ENCODE measurements at places on chromosomes 4 and X.

DNA sequence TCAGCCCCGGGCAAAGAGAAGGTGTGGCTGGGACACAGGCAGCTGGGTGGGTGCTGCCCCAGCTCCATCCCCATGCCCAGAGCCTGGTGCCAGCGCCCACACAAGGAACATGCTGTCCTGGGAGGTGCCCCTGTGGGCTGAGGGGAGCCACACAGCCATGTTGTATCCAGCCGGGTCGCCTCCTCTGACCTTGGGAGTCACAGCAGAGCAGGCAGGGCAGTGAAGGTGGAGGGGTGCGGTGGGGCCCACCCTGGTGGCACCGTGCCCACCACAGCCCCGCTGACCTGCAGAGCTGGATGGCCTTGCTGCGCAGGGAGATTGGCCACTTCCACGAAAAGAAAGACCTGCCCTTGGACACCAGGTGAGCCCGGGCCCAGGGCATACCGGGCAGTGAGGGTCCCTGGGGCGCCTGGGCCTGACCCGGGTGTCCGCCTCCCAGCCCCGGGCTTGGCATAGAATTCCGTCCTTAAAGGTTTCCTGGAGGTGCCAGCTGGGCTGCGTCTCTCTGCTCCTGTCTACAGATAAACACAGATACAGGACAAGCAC, 18.7 kb upstream of the ADD1 start:
- DNase-seq: no peak

DNA sequence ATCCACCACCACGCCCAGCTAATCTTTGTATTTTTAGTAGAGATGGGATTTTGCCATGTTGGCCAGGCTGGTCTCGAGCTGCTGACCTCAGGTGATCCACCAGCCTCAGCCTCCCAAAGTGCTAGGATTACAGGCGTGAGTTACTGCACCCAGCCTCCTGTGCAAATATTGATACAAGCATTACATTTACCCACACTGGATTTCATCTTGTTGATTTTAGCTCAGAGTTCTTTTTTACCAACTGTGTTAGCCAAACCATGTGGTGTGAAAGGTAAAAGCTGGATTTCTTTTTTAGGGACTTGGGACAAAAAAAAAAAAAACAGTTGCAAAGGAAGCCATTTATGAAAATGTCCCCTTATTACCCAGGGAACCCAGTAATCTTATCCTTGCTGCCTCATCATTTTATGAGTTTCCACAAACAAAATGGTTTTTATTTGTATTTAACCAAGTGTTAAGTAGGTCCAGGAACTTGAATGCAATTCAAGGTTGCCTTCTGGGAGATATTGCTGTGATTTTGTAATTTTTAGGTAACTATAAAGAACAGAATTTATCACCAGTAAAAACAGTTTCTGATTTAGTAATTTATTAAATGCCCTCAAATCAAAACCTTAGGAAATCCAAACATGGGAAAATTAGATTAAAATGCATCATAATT, 202.5 kb downstream of the PALLD start:
- DNase-seq: no peak

GRCh38 chr4:3851211-3851610, 85.0 kb downstream of the ADRA2C start:
- no peak for DNase-seq

- DNase-seq: no peak
Measured at GRCh38 chrX:155757046-155757759, 123.9 kb upstream of the VAMP7 start.

- DNase-seq: peak; percentile 58
Measured at GRCh38 chrX:22323541-22323940, 50.8 kb downstream of the CBLL2 start.

DNA sequence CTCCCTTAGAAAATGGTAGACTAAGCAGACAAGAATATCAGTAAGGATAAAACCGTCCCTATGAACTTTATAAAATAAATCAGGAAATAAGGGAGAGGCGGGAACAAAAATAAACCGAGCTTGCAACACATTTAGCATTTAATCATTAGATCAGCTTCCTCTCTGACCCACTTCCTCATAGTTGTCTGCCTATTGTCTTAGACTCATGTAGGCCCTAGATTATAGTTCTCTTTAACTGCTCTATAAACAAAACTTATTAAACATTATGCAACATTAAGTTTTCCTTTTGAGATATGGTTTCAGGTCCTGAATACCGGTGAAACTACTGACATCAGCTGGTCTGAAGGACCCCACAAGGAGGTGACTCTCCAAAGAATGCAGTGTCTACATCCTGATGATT, 15.8 kb upstream of the SRD5A3 start:
- DNase-seq: peak; percentile 57

DNA sequence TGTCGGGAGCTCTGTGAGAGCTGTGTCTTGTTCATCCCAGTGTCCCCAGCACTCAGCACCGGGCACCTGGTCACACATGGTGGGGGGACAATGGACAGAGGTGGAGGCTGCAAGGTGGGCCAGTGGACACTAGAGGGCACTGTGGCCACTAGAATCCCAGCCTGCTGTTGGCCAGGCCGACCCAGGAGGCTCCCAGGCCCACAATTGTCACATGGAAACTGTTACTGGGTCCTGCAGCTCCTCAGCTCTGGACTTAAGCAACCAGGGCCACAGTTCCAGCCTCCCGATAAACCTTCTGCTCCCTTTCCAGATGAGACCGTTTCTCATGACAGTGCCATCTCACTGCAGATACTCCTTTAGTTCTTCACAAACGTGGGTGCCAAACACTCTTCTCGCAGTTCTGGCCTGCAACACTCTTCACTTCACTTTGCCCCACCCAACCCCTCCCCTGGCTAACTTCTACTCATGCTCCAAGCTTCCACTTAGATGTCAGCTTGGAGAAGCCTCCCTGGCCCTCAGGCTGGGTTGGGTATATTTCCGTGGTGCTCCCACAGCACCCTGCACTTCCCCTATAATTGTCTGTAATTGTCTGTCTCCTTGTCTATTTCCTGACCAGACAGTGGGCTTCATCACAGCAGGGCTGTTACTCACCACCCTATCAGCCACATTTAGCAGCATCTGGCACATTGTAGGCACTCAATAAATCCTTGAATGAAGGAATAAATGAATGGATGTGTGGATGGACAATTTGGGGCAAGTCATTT, 3.5 kb upstream of the IQSEC2 start:
- DNase-seq: peak; percentile 35

DNA sequence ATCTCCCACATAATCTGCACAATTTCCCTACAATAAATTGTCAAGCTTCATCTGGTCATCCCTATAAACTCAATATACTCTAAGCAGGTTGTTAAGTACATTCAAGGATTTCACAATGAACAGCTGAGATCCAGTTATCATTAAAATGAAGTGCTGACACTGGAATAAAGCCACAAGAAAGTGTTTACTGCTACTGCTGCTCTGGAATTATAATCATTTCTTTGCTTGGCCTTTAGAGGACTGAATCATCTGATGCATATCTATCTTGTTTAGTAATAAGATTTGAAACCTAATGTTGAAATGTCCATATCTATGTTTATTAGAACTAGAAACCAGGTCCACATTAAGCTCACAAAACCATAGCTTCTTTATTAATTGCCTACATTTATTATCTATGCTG, 338.6 kb upstream of the ZFP42 start:
- no peak for DNase-seq

- DNase-seq: no peak
Measured at GRCh38 chr4:7034262-7035081, 8.7 kb upstream of the TADA2B start.

DNA sequence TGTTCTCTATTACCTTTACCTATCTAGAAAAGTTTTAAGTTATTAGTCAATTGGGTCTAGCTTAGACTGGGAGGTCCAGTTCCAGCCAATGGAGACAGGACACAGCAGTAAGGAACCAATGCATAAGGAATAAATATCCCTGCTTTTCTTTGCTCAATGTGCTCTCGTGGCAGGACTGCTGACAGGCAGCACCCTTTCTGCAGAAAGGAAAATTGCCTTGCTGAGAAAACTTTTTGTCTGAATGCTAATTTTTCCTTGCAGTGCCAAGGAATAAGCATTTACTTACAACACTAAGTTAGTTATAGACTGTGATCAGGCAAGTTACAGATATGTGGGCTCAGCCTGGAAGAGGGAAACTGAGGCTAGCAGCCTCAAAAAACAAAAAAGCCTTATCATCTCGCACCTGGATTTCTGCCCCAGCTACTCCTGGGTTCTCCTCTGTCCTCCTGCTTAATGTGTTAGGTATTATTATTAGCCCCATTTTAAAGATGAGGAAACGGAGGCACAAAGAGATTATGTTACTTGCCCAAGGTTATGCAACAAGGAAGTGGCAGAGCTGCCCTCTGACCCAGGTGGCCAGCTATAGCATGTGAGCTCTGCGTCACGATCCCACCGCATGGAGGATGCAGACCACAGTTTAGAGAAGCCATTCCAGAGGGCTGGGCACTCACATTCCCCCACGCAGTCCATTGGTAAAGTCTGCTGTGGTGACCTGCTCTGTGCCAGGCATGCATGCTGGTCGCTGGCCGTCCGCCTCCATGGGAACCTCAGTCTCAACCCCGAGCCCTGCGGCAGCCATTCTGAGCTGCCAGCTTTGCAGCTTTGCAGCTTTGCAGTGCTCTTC, 40.5 kb upstream of the C4orf50 start:
- no peak for DNase-seq

- no peak for DNase-seq
Measured at GRCh38 chr4:159237975-159238374, 135.1 kb downstream of the RAPGEF2 start.

DNA sequence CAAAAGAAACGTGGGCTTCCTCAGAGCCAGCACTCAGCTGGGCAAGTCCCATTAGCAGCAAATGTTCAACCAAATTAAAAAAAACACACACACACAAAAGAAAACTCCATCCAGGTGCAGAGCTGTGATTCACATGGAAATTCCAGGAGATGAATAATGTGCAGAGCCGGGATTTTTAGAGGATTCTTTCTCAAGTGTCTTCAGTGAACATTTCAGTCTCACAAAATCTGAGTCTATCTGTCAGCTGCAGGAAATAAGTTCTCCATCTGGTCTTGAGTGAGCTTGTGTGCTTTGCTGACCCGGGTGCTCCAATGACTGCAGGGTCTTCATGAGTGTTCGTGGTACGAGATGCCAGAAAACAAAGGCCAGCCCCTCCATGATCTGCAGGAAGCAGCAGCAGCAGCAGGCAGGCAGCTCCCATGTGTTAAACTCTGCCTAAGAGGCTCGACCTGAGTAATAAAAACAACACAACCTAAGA, 44.3 kb downstream of the RASGEF1B start:
- no peak for DNase-seq

- DNase-seq: no peak
Measured at GRCh38 chr4:4837316-4837715, 22.1 kb upstream of the MSX1 start.

DNA sequence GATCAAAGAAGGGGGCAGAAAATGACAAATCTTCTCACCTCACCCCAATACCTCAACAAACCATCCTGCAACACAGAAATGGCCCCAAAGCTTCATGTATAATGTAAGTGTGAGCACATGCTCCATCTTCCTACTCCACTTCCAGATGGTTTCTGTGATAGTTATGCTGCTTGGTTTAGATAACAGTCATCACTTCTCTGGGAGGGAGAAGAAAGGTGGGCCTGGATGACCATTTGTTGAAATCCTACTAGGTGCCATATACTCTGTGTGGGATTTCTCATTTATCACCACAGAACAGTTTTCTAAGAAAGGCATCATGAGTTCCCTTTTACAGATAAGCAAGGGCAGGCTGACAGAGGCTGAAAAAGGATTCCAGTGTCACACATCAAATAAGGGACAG, 31.3 kb upstream of the NXF3 start:
- DNase-seq: no peak

- DNase-seq: peak; percentile 49
Measured at GRCh38 chrX:34562006-34562405, 95.1 kb downstream of the TMEM47 start.

GRCh38 chr4:123606946-123607542, 210.4 kb downstream of the SPRY1 start:
- no peak for DNase-seq

- DNase-seq: no peak
Measured at GRCh38 chr4:28879178-28879577, 1841.0 kb upstream of the PCDH7 start.

DNA sequence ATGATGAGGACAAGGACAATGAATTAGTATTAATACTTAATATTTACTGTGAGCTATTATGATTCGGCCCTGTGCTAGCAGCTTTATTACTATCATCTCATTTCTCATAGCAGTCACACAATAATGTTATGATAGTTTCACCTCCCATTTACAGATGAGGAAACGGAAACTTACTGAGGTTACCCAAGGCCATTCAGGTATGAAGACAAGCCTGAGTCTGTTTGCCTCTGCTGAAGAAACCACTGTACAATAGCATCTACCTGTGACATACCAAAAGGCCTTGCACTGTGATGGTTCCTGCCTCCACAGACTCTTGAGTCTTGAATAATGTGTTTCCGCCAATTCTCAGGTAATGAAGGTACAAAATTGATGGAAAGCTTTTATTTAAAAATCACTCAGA, 248.5 kb downstream of the NPFFR2 start:
- no peak for DNase-seq

DNA sequence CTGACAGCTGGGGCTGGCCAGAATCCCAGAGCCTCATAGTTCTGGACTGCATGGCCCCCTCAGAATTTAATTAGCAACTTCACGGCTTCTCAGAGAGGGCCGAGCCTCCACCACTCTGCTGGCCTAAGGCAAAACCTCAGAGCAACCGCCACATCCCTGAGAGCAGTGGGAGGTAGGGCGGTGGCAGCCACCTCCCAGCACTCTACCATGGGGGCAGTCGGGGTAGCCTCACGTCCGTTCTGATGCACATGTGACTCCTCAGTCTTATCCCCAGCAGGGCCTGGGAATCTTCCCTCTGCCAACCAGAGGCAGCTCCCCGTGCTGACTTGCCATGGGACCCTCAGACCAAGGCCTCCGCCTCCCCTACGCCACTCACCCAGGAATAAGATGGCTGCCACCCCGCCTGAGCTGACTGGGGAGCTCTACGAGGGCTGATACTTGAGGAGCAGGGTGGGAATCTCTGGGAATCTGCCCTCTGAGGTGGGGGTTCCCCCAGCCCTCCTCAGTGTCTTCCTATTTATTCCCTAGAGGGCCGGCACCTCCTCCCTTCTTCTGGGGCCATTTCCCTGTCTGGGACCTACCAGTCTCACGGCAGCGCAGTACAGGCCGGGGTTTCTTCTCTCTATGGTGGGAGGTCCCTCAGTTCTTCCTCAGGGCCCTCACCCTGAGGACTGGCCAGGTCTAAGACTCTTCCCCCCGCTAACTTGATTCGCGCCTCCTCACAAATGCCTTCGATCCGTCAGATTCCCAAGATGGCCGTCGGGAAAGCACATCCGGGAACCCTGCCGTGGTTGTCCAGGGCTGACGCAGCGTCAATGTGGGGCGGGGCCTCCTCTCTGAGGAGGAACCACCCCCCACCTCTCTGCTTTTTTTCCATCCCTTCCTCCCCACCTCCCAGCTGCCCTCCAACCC, at the start of gene MAGEC2:
MAGEC2 (minus strand) TSS at position 769 of the 912 bp plus-strand sequence. CDS start 1,303 bp downstream, outside the sequence.
- no peak for DNase-seq
